Stimulated activated CD4-positive, alpha-beta T cell treated with anti-CD3 and anti-CD28 coated beads, Interleukin-2, amount 100 ng/mL, for 48 hours (primary cell): ENCODE measurements at places on chromosomes 1 and 21.

DNA sequence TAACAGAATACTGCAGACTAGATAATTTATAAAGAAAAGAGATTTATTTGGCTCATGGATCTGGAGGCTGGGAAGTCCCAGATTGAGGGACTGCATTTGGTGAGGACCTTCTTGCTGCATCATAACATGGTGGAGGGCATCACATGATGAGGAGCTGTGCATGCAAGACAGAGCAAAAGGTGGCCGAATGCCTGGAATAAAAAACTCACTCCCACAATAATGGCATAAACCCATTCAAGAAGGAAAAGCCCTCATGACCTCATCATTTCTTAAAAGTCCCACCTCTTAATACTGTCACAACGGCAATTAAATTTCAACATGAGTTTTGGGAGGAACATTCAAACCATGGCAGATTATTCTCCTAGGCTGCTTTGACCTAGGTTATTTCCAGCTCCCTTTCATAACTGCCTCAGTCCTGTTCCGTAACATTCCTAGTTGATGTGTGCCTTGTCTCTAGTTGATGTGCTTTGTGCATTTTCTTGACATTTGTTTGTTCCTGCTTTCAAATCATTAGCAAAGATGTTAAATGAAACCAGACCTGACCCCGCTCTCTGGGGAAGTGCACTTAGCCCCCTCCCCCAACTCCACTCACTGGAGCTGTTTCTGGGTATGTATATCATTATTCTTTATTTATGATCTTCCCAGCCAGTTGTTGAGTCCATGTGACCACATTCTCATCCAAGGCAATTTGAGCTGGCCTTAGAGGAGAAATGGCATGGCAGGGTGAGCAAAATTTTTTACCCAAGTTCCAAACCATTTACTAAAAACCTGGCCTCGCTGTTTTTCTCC is 148.5 kb downstream of the GDAP2 start:
- DNase-seq = no peak

- DNase-seq = no peak
Measured at GRCh38 chr1:97412166-97412565, 508.7 kb downstream of the DPYD start.

GRCh38 chr1:200888349-200888838 is 6.3 kb upstream of the INAVA start:
- peak; percentile 40 for DNase-seq

- no peak for DNase-seq
Measured at GRCh38 chr1:98693385-98693784, 31.9 kb downstream of the SNX7 start.

DNA sequence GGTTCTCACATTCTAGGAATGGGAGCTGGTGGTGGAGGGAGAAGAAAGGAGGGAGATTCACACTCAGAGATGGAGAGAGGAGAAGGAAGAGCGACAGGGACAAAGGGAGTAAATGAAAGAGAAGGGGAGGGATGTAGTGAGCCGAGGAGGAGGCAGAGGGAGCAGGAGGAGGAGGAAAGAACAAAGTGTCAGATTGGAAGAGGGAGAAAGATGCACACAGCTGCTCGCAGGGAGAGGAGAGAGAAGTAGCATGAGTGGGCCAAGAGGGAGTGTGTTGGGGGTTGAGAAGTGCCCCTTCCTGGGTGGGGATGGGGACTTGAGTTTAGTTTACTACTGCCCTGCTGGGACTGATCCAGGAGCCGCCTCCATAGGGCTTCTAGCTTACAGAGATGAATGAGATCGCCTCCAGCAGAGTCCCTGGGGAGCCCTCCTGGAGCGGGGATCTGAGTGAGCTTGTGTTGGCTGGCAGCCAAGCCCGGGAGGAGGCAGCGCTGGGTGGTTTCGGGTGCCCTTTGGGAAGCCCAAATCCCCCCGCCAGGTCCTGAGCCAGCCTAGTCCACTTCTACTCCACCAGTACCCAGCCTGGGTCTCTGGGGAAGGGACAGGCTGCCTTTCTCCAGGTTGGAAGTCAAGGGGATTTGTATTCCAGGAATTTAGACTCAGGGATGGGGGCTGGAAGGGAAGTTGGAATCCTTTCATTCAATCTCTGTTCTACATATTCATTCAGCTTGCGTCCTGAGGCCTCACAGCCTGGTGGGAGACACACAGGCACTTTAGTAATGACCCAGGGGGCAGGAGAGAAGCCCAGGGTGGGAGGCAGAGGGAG is 20.9 kb downstream of the PTPRU start:
- DNase-seq = no peak

DNA sequence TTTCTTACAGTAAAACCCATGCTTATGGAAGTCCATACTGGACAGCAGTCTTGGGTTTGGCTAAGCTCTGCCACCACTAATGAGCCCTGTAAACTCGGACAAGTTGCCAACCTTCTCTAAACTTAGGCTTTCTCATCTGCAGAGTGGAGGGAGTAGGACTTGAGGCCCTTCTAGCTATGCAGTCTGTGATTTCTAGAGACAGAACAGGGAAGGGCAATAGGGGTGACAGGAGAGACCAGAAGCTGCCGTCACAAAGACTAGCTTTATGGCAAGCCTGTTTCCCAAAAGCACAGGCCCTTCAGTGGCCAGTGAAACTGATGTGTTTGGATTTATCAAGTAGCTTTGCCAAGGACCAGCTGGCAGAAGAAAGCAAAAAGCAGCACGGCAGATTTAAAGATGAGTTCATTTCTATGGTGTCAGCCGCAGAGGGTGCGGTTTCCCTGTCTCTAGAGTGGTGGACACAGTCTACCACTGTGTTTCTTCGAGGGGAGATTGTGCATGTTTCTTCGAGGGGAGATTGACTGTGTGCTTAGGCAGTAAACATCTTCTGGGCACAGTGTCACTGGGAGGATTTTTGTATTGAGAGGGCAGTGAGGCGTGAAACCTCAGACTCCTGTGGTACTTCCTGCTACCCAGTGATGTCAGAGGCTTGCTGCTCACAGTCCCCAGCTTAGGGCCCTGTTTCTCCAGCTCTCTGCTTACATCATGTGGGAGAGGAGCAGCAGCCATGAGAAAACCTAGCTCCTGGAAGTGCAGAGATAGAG is 119.0 kb downstream of the ROR1 start:
- DNase-seq = no peak

DNA sequence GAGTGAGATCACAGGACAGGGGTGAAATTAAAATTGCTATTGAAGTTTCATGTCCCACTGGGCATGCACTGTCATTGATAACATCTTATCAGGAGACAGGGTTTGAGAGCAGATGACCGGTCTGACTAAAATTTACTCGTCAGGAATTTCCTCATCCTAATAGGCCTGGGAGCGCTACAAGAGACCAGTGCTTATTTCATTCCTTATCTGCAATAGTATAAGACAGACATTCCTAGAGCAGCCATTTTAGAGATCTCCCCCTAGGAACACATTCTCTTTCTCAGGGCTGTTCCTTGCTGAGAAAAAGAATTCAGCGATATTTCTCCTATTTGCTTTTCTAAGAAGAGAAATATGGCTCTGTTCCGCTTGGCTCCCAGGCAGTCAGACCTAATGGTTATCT is 181.4 kb upstream of the ETV3 start:
- DNase-seq = no peak

DNA sequence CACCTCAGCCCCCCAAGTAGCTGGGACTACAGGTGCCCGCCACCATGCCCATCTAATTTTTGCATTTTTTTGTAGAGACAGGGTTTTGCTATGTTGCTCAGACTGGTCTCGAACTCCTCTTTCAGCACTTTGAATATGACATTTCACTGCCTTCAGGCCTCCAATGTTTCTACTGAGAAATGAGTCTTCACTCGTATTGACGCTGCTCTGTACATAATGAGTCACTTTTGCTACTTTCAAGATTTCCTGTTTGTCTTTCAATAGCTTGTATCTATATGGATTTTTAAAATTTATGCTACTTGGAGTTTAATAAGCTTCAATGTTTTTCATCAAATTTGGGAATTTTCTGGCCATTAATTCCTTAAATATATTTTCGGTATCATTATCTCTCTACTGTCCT is 64.7 kb downstream of the GORAB start:
- no peak for DNase-seq

DNA sequence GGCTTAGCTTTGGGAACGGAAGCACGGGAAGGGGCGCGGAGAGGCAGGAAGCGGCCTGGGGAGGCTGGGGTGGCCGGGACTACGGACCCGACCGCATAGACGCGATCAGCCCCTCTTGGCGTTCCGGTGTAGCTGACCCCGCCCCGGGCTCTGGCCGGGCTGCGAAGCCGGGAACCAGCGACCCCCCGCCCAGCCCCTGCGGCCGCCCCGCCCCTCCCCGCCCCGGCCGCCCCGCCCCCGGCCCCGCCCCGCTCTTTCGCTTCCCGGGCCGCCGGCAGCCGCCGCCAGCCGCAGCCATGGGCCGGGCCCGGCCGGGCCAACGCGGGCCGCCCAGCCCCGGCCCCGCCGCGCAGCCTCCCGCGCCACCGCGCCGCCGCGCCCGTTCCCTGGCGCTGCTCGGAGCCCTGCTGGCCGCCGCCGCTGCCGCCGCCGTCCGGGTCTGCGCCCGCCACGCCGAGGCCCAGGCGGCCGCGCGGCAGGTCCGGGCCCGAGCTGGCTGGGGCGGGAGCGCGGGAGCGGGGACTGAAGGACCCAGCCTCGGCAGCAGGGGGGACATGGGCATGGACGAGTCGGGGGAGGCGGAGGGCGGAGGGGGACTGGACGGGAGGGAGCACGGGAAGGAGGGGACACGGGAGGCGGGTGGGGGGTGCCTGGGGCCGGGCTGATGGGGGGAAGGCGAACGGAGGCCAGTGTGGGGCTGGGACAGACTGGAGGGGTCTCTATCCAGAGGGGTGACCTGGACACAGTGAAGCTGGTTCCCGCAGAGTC is at the start of gene SELENON:
TSS of gene SELENON (plus strand) at position 259 of the 768 bp plus-strand sequence. CDS start at position 297, 38 bp downstream.
- DNase-seq = no peak

GRCh38 chr21:41211060-41211805 is 43.3 kb downstream of the BACE2 start:
- no peak for DNase-seq

- DNase-seq = no peak
Measured at GRCh38 chr21:39384674-39385298, 35.9 kb upstream of the HMGN1 start.

GRCh38 chr21:41580758-41581554 is 73.0 kb upstream of the TMPRSS2 start:
- no peak for DNase-seq
